ENCODE measurements at places on chromosomes 2 and 18.

- DNase-seq: no peak
Observed at GRCh38 chr2:43139501-43139900, 86.9 kb downstream of the ZFP36L2 start.

- DNase-seq: no peak
Observed at GRCh38 chr2:204060841-204061240, 124.3 kb downstream of the ICOS start.

- no peak for DNase-seq
Observed at GRCh38 chr2:100900156-100900795, 80.3 kb downstream of the NPAS2 start.

DNA sequence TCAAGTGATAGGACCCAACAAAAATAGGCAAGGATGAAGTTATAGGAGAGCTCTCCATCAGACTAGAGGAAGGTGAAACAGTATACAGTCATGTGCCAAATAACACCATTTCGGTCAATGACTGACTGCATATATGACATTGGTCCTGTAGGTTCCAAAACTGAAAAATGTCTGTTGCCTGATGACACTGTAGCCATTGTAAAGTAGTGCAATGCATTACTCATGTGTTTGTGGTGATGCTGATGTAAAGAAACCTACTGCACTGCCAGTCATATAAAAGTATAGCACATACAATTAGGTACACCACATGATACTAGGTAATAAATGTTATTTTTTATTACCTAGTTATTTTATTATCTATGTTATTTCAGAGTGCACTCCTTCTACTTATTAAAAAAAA lies 147.9 kb downstream of the GREB1L start:
- DNase-seq: no peak

GRCh38 chr2:152694161-152694661 lies 23.1 kb downstream of the PRPF40A start:
- DNase-seq: peak; percentile 5
